ENCODE measurements at places on chromosomes 5 and 9.

DNA sequence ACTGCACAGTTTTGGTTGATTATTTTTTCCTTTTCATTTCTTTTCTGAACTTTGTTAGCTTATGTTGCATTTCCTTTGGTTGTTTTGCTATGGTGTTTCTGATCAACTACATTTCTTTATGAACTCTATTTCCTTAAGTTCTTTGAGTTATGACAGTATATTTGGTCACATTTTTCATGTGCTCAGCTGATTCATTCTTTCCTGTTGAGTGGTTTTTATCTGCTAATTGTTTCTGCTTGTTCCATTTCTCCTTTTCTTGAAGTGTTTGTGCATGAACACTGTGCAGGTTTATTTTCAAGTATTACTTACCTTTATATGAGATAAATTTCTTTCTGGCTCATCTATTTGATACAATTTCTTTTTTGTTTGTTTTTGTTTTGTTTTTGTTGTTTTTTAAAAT is 50.9 kb upstream of the MACIR start:
- peak; percentile 44 for DNase-seq

DNA sequence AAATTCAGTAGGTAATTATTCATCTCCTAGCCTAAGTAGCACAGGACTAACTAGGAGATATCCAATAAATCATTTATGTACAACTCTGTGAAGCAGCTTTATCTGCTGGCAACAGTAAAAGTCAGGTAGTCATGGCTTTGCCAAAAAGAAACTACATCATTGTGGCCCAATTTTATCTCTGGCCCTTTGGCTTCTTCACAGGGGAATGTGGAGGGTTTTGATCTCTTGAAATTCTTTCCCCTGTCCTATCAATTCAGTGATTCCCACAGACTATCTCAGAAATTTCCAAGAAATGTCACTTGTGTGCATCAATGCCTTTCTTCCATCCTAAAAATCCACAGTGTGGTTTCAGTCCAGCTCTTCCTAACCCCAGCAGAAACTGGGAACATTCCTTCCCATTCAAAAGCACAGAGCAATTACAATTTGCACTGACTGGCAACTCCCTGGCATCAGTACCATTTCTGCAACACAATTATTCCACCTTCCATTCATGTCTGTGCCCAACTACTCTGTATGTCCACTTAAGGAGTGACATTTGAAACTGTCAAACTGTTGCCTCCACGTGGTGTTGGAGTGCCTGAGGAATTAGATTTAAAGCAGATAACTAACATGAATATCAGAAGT is 6.6 kb downstream of the CDC14B start:
- no peak for DNase-seq

GRCh38 chr5:73117088-73117740 is 3.2 kb upstream of the TMEM171 start:
- no peak for DNase-seq

DNA sequence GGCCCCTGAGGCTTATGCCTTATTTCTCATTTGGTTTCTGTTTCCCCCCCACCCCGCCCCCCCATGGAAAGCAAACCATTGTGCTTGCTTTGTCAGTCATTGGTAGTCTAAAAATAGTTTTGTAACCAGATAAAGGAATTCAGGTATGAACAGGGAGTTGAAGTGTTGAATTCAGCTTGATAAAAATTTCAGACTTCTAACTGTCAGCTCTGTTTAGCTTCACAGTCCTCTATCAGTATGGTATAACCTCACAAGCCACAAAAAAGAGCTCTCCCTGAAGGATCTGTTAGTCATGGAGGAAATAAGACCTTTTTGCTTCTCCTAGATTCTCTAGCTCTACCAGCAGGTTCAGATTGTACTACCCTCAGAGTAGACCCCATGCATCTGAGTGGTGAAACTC is 378.1 kb downstream of the TMEM38B start:
- DNase-seq, result peak; percentile 11

DNA sequence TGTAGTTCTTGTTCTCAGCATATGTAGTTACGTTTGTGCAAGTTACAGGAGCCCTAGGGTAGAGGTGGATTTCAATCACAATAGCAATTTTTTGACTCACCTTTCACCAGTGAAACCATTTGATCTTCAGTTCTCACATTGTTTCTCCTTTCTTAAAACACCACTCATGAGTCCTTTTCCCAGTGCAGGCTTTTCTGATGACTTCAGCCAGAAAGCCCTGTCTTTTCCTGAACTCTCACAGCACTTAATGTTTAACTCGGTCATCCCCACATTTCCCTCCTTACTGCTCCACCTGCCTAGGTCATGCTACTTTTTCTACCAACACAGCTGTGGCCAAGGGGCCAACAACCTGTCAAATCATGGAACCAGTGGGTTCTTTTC is 37.9 kb downstream of the ARHGEF28 start:
- DNase-seq, result peak; percentile 73

DNA sequence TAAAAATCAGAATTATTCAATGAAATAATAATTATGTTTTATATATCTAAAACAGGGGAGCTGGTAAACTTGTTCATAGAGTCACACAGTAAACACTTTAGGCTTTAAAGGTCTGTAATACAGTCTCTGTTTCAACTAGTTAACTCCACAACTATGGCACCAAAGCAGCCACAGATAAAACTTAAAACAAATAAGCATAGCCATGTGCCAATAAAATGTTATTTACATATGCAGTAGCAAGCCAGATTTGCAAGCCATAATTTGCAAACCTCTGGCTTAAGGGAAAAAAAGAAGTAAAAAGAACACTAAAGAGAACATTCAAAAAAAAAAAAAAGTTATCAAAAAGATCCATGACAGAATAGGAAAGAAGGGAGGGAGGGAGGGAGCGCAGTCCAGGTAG is 24.9 kb downstream of the RICTOR start:
- no peak for DNase-seq

- no peak for DNase-seq
These were observed 280.4 kb downstream of the ZSWIM6 start for GRCh38 chr5:61612431-61612830.

DNA sequence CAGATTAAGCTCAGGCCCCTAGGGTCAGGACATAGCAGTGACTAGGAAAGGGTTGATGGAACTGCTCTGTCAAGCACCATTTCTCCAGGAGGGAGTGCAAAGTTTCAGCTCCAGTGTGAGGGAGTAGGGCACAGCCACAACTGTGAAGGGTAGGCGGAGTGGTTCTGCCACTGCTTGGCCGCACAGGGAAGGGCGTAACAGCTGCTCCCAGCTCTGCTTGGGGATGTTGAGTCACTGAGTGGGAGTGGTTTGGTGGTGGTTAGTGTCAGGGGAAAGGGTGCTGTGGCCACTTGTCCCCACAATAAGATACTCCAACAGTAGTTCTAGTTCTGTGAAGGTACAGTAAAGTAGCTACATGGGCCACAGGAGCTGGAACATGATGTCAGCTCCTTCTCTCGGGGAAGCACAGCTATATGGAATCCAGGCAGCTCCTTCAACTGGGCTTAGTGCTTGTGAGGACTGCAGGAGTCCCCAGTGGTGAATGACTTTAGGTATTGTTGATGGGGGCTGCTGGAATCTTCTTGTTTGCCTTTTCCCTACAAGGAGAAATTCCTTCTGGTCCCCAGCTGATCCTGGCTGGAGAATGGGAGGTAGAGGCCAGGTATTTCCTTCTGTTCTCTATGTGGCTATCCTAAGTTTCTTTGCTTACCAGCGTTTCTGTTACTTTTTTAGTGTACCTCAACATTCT is 314.5 kb downstream of the SPATA31D1 start:
- peak; percentile 17 for DNase-seq

- no peak for DNase-seq
These were observed 76.5 kb upstream of the IRX4 start for GRCh38 chr5:1959231-1959630.

DNA sequence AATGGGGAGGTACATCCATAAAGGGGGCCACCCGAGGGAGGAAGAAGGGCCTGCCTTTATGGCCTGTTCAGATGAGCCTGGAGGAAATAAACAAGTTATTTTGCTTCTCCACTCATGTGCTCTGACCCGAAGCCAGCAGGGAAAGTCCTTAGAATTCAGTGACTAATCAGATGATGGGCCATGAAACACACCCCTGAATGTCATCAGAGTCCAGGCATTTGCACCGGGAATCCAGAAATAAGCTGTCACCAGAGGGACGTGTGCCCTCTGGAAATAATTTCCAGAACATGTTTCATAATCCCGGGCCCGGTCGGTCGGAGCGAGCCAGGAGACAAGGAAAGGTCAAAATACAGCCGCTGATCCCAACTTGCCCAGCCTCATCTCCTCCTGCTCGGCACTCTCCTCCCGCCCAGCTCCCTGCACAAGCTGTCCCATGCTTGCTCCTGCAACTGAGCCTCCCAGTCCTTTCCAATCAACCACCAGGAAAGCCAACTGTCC is 73.6 kb upstream of the ZNF622 start:
- peak; percentile 99 for DNase-seq

- DNase-seq, result no peak
These were observed 7.8 kb upstream of the DNAJC18 start for GRCh38 chr5:139446956-139447779.

GRCh38 chr9:4096121-4096520 is 203.7 kb downstream of the GLIS3 start:
- DNase-seq, result no peak

- no peak for DNase-seq
These were observed 653.6 kb downstream of the RAB3C start for GRCh38 chr5:59236448-59236847.

DNA sequence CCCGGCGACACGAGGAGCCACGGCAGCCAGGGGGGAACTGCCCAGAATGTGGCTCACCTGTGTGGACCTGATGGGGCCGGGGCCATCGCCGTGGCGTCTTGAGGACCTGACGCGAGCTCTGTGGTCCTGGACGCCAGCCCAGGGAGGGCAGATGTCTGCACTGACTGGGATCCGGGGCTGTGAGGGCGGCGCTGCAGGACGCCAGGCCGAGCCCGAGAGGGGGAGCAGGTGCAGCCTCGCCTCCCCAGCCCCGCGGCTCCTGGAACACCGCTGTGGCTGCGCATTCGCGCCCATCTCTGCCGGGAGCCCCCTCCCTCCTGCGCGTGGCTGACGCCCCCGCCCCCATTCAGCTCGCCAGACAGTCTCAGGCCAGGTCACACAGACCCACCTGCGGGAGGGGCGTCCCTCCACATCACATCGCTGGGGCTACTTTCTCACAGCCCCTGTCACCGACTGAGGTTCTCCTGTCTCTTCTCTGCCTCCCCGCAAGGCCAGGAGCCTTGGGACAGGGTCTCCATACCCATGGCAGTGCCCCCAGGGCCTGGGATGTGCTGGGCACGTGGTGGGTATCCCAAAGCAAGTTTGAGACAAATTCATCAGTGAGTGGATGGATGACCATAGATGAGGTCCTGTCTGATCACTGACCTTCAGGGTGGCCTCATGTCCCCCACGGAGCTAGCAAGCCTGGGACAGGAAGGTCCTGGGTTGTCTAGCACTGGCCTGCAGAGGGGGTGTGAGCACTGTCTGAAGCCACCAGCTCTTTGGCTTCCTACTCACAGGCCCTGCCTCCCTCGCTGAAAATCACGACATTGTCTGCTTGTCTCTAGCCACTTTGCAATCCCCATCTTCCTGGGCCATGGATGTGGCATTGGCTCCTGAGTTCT is 47.3 kb downstream of the RASGEF1C start:
- no peak for DNase-seq

DNA sequence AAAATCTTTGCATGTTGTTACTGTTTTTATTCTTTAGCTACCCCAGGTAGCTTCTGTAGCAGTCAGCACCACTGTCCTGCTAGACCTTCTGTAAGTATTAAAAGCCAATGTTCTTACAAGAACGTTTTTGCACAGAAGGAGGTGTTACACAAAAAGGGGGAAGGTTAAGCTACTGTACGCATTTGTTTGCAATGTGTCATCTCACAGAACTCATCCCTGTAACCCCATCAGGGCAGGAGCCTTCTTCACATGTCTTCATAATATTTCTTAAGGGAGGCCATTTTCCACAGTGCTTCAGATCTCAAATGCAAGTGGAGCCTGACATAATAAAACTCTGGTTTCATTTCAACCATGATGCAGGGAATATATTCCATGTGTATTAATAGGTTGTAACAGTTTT is 67.9 kb downstream of the OSMR start:
- DNase-seq, result no peak

DNA sequence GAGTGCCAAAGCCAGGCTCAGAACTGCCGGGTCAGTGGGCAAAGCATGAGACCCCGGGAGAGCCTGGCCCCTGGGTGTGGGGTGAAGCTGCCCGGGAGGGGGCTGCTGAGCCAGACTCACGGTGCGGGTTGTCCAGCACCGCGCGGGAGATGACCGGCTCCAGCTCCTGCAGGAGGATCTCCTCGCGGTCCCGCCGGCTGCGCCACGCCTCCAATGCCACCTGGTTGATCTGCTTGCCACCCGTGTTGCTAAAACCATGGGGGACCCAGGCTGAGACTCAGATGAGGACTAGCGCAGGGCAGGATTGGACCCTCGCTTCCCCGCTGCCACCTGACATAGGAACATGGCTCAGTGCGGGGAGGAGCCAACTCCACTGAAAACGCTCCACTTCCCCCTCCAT is 2.6 kb downstream of the TOR2A start:
- DNase-seq, result no peak

DNA sequence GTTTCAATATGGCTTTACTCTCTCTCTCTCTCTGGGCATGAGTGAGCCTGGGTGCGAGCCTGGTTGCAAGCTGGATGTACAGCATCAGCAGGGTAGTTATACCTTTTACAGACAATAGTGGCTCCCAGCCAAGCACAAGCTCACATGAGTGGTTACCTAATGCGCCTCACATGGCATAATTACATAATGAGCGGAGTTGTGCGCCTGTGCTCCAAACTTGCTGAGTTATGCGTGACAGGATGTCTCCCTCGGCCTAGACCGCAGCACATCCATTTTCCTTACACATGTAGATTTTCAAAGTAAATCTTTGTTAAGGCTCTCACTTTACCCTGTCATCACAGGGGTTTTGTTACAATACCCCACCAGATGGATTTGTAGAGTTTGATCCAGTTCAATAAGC is 233.5 kb upstream of the WWC1 start:
- DNase-seq, result no peak

- DNase-seq, result no peak
These were observed 178.4 kb upstream of the MAST4 start for GRCh38 chr5:66417781-66418180.

GRCh38 chr9:71748280-71748743 is 20.0 kb downstream of the CEMIP2 start:
- peak; percentile 60 for DNase-seq

GRCh38 chr5:176959051-176959450 is 47.5 kb downstream of the UIMC1 start:
- peak; percentile 50 for DNase-seq

DNA sequence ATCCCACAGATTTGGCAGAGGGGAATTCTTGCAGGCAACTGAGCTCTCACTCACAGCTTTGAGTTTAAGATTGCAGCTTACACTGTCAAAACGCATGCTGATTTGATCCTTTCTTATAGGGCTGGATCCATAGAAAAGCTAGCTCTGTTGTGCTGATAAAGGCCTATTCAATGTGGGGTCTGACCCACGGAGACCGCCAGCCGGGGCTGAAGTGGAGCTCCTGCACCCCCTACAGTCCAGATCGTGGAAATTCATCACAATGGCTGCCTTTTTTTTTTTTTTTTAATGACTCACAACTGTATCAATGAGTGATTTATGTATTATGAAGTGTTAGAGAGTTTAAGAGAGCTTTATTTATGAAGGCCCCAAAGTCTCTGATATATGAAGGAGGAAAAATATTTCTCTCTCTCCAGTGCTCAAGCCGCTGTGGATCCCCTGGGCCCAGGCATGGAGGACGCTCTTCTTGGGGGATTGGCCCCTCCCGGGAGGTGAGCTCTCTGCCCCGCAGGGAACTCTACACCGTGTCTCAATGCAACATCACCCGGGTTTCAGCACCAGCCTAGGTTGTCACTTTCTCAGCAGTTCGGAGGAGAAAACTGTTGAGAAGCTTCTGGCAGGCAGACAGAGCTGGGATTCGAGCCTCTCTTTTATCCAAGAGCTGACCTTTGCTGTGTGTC is 700.2 kb downstream of the IRX1 start:
- peak; percentile 7 for DNase-seq

Measured in kidney tubule cell (primary cell).